Foreskin keratinocyte (primary cell): ENCODE measurements at places on chromosomes 2 and 18. TPM values are rescaled to one million over a fixed set of nuclear protein-coding genes. Genes with fewer than 3 reads are reported as not detected.

GRCh38 chr2:24922556-24922955 is 2.5 kb upstream of the ADCY3 start:
- DNase-seq, result no peak

DNA sequence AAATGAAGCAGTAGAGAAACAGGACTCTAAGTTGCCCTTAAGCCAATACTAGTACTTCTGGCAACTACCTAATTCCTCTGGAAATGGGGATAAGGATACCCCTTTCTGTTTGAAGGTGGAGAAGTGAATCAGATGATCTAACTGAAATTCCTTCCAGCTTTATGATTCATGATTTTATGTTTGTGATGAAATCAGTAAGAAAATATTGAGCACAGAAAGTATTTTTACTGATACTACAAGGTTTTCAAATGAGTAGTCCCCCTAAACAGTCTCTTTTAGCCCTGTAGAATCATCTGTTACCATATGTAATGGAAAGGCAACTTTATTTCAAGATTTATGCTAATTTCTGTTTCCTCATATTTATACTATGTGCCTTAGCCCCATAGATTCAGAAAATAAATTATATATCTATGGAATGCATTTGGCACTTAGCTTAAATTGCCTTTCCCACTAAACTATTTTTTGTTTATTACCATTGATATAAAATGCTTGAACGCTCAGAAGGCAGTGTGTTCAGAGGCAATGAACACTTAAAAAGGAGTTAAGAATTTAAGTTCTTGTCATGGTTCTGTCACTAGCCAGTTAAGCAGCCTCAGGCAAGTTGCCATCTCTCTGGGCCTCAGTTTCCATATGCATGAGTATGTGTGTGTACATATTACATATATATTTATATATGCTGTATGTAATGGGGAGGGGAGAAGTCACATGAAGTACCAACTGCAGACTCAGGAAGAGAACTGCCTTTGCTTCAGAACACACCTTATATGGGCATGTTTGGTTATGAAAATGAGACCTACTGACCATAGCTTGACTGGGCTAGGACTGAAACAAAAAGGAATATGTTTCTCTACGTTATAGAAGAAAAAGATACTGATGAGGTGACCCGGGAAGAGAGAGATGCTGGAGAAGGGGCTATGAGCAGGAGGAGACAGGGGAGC is 97.7 kb downstream of the CDC42EP3 start:
- DNase-seq, result peak; percentile 69

DNA sequence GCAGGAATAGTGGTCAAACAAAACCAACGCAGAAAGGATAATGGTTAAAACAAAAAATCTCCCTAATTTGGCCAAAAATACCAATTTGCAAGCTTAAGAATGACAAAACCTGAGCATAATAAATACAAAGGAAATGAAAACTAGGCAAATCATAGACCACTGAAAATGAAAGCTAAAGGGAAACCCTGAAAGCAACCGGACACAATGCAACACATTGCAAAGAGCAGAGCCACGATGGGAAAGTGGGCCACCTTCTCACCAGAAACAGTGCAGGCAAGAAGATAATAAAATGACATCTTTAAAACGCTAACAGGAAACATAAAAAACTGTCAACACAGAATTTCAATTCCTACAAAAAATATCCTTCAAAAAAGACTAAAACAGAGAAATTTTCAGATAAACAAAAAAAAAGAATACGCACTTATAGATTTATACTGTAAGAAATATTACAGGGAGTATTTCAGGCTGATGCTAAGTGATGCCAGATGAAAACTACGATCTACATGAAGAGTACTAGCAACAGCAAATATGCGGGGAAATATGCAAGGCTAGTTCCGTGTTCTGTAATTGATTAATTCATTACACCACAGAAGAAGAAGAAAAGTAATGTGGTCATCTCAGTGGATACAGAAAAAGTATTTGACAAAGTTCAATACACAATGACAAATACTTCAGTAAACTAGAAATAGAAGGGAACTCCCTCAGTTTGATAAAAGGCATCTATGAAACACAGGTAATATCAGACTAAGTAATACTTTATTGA is 239.5 kb downstream of the L3MBTL4 start:
- no peak for DNase-seq

GRCh38 chr2:238847841-238848690 is at the start of gene TWIST2:
Gene TWIST2, plus strand, starts transcription at chr2:238848085. Its CDS starts 131 bp downstream, at chr2:238848216.
- peak; percentile 72 for DNase-seq

GRCh38 chr2:102080451-102081242 is 61.9 kb upstream of the IL1R1 start:
- peak; percentile 70 for DNase-seq

- peak; percentile 34 for DNase-seq
Observed at GRCh38 chr18:44632469-44633145, 48.1 kb upstream of the SETBP1 start.

The KCTD1 gene
- 46.6 and 50.5 TPM in 2 replicates for total RNA-seq

The ST6GAL2 gene
- 0.03 and 0.04 TPM in 2 replicates for total RNA-seq

The TACR1 gene
- total RNA-seq, result not detected in 2 replicates

The DHRS9 gene
- 0.20 TPM in 1 of 2 replicates, not detected in the other for total RNA-seq

The UGT1A1 gene
- total RNA-seq, result 0.14 and 0.31 TPM in 2 replicates

The ATRAID gene
- 119 TPM in 2 replicates for total RNA-seq

The DAW1 gene
- total RNA-seq, result 0.39 and 0.44 TPM in 2 replicates
